ENCODE measurements at places on chromosomes 6 and 20. TPM values are rescaled to one million over a fixed set of nuclear protein-coding genes. Genes with fewer than 3 reads are reported as not detected.
A peak's percentile ranks its signal among the peaks of the same experiment; 100 is the strongest.

DNA sequence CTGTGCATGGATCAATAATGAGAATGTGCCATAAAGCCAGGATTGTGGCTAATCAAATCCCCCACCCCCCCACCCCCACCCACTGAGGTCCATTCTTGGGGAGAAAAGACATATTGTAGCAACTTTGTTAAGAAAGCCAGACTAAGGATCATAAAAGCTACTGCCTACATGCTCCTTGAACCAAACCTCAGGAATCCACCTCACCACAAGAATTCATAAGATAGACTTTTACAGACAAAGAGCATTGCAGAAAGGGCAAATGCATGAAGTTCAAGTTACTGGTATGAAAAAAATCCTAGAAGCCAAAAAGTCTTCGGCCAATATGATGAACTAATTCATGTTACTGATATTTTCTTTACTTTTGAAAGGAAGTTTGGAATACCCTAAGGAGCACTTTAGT lies 187.9 kb upstream of the ARID1B start:
- DNase-seq: peak; percentile 13

GRCh38 chr6:81766482-81767069 lies 14.1 kb upstream of the TENT5A start:
- peak; percentile 62 for DNase-seq

DNA sequence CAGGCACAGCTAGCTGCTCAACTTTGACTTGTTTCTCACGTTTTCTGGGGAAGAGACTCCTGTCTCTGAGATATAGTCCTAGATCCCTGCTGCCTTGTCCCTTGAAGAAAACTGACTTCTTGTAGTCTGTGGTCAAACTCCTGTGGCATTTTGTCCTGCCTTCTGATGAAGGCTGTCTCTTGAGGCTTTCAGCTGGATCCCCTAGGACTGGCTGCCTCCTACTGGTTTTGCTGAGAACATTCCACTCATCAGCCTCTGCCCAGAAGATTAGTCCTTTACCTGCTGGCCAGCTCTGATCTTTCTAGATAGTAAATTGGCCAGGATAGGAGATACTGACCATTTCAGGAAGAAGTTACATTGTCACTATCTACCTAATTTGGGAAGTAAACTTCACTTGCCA lies 71.9 kb upstream of the CNR1 start:
- DNase-seq: no peak

DNA sequence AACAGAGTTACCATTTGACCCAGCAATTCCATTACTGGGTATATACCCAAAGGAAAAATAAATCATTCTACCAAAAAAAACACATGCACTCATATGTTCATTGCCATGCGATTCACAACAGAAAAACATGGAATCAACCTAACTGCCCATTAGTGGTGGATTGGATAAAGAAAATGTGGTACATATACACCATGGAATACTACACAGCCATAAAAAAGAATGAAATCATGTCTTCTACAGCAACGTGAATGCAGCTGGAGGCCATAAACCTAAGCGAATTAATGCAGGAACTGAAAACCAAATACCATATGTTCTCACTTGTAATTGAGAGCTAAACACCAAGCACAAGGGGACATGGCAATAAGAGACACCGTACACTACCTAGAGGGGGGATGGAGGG lies 12.5 kb downstream of the RALGAPA2 start:
- no peak for DNase-seq

DNA sequence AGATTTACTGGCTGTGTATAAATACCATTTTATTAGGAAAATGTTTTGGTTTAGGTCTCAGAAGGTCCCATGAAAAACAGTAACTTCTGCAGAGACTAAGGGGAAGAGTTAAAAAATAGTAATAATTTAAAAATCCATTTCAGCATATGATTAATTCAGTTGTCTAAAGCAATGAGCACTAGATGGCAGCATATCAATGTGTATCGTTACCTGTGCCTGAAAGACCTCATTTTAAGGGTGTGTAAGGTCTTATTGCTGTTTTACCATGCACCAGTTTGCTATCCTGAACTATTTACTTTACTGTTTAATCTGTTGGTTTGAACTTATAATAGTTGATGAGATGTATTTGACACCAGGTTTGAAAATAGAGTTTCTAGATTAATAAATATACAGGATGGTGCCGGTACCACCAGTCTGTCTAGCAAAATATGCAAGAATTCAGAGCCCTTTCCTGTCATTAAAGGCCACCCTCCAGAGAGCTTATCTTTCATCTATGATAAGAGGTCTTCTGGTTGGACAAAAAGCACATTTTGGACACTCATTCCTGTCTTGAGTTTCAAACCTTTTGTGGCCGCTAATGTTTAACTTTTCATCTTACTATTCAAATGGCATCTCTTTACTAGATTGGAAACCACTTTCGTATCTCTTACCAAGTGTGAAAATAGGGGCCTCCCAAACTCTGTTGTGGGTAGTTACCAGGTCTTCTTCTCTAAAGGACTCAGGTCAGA lies 8.9 kb upstream of the AHI1 start:
- peak; percentile 25 for DNase-seq

- no peak for DNase-seq
Observed at GRCh38 chr6:53112404-53112803, 36.2 kb downstream of the GCM1 start.

DNA sequence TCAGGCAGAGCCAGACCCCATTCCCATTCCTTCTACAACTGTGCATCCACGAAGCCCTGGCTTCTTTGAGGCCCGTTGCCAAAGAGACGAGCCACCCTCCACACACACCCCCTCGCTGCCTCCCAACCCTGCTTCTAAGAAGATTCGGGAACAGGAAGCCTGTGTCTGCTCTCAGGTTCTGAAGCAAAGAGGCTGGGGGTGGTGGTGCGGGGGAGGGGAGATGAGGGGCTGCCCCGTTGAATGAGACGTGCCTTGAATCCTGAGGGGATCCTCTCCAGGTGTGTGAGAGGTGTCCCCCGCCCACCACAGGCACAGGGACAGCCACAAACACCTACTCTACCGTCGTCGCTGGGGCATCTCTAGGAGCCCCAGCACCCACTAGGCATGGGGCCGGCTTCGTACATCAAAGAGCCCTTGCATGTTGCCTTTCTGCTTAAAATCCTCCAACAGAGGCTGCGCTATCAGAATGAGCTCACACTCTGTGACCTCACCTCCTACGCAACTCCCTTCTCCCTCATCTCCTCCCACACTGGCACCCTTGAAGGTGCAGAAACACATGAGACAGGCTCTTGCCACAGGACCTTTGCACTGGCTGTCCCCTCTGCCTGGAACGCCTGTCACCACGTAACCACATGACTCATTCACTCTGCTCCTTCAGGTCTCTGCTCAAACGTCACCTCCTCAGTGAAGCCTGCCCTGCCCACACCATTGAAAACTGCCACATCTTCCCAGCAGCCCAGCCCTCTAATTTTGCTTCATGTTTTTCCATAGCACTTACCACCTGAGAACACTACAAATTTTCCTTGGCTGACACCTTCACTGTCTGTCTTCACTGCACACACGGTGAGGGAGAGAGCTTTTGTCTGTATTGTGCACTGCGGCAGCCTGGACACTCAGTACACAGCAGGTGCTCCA lies 58.5 kb downstream of the PREX1 start:
- peak; percentile 44 for DNase-seq

DNA sequence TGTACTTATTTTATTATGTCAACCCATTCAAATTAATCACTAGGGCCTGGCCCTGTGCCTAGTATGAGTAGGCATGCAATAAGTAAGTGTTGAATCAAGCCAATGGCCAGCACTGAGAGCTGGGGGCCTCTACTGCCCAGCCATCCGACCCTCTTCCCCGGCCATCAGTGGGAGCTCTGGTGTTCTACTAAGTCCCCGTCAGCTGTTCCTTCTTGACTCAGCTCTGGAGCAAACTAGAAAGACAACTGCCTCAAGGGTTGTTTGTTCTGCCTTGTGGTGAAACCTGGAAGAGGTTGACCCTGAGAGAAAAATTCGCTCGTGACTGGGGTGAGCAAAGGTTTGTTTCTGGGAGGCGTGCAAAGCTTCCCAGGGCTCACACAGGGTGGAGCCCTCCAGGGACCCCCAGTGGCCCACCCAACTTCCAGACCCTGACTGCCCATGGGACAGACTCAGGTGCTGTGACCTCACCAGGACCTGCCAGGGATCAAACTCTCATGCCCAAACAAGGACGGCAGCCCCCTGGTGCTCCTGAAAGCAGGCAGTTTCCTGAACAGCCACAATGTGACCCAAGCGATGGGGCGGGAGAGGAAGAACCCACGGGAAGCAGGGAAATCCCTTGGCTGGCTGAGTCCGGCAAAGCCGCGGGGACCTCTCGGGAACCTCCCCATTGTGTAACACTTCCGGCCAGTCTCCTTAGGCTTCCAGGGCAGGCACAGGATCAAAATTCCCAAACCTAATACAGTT lies 50.4 kb downstream of the BANF2 start:
- no peak for DNase-seq

JAG1 gene
- total RNA-seq: 9.4 TPM

All from A172 (cell line).